ENCODE measurements at places on chromosomes 12 and 14.

- no peak for DNase-seq
Observed at GRCh38 chr14:75200451-75200850, 24.0 kb upstream of the TMED10 start.

DNA sequence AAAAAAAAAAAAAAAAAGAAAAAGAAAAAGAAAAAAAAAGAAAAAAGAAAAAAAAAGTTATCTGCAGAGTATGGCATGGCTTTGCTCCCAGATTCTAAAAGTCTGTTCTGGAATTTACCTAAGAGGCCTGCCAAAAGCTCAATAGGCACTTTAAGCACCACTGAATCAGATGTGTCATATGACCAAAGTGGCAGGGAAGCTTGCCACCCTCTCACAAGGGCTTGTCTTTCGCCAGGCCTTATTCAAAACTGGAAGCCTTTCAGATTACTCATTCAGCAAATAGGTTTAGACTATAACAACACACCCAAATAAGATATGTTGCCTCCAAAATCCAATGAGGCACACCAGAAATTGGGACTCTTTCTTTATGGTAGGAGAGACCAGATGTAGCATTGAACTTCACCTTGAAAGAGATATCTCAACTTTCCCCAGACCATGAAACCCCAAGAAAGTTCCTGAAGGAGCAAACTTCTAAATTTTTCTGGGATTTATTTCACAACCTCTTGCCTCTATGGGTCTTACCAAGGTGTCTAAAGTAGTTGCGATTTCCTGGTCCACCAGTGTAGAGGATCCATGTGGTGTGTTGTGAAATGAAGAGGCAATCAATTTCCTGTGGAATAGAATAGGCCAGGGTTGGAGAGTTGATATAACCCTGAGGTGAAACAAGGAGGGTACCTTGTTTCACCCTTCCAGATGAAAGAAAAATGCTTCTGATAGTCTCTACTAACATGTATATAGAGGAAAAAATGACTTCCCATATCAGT lies 218.8 kb downstream of the DAD1 start:
- DNase-seq: no peak

DNA sequence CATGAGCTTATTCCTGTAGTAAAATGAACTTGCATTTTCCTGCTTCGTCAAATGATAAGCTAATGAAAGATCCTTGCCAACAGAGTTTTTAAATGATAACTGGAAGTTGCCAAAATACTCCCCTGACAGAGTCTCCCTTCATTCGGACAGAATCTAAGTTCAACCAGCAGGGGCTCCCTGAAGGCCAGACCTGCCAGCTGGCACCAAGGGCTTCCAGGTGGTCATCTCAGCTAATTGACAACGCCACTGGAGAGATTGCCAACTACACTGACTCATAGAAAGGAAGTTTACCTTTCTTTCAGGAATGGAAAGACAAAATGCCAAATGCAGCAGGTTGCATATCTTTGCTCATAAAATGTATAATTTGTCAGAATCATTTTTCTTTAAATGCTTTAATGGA lies 462.8 kb downstream of the GXYLT1 start:
- no peak for DNase-seq

DNA sequence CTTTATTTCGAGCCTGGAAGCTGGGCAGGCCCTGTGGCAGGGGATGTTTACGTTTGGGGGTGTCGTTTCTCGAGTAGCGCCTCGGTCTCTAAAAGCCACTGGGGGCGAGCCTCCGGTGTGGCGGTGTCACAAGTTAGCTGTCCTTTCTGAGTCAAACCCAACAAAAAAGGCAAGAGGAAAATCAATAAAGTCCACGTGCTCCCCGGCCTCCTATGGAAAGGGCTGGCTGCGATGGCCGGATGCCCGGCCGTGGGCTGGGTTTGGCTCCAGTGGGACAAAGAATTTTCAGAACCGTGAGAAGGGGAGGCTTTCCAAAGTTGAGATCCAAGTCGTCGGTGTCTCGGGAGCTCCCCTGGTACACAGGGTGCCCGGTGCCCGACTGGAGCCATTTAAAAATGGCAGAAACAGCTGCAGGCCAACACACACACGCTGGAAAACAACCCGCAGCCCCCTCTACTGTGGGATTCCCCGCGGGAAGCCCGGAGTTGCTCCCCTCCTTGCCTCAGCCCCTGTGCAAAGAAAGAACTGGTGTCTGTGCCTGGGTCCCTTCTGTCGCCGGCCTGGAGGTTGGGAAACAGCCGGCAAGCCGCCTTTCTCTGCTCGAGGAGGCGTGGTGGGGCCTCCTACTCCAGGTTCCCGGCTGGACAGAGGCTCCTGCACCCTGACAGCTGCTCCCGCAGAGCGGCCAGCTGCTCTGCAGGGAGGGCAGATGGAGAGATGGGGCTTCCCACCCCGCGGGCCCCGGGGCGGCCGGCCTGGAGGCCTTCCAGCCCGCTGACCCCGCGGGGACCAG lies 1.9 kb downstream of the BCL7A start:
- peak; percentile 49 for DNase-seq

- DNase-seq: no peak
Observed at GRCh38 chr14:75781096-75781495, 120.0 kb downstream of the TTLL5 start.

DNA sequence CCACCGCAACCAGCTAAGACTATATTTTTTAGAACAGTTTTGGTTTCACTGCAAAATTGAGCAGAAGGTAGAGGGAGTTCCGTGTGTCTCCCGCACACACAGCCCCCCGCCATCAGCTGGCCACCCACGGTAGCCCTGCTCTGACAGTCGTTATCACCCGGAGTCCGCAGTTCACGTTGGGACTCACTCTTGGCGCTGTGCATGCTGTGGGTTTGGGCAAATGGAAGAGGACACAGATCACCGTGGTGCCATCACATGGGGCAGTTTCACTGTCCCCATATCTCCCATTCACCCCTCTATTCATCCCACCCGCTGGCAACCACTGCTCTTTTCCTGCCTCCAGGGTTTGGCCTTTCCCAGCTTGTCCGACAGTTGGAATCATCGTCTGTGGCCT lies 31.8 kb upstream of the ULK1 start:
- DNase-seq: no peak

DNA sequence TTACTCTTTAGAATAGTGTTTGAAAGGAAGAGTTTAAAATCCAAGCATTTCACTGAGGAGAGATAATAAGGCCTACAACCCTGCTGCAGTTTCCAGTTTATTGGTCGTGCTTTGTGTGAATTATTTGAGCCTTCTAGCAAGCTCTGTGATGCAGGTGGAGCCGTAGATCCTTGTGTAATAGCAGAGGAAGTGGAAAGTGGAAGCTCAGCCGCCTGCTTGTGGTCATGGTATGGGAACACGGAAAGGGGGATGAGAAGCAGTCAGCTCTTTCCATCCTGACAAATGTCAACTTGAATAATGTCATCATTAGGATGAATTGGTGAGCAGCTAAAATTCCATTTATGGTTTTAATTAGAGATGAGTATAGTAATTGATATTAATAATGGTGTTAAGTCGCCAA lies 29.1 kb downstream of the SYNE2 start:
- no peak for DNase-seq

DNA sequence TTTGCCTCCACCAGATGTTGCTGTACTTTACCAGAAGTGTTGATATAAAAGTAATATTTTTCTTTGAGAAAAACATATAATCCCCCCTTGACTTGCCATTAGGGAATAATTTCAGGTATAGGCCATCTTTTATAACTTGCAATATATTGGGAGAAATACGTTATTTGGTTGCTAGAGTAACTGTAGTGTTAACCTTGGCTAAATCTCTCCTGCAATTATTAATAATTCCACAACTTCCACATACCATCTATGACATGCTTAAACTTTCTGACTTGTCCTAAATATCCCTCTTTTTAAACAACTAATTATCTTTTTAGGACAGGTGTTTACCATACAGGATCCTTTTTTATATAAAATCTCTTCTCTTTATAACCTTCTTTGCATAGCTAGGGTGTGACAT lies 1048.2 kb downstream of the SLC16A7 start:
- no peak for DNase-seq

DNA sequence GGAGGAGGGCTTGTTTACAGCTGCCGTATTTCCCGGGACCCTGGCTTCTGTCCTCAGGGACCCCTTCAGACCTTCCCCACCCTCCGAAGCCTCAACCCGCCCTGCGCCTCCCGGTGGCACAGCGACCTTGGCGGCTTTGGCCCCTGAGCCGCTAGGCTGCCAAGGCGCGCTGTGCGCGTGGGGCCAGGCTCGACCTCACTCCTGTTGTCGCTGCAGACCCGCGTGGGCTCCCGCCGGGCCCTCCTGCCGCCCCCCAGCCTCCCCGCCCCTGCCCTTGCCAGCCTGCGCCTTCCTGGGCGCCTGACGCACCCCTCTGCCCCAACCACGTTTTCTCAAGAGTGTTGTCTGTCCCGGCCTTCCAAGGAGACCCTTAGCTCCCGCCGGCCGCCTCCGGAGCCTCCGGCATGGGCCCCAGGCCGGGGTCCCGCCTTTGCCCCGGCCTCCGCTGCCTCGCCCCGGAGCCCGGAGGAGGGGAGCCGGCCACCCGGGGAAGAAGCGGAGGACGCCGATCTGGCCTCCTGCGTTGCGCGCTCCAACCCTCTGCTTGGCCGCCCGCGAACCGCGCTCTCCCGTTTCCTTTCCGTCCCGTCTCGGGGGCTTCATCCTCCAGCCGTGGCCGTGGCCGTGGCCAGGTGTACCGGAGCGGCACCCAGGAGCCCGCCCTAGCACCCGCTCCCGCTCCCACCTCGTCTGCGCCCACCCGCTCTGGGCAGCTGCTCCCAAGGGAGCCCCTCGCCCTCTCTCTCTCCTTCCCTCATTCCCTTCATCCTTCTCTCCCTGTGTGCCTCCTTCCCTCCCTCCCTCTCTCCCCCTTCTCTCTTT lies 19.9 kb downstream of the PPP2R5C start:
- peak; percentile 66 for DNase-seq

GRCh38 chr12:10186299-10186698 lies 7.5 kb downstream of the TMEM52B start:
- DNase-seq: no peak

DNA sequence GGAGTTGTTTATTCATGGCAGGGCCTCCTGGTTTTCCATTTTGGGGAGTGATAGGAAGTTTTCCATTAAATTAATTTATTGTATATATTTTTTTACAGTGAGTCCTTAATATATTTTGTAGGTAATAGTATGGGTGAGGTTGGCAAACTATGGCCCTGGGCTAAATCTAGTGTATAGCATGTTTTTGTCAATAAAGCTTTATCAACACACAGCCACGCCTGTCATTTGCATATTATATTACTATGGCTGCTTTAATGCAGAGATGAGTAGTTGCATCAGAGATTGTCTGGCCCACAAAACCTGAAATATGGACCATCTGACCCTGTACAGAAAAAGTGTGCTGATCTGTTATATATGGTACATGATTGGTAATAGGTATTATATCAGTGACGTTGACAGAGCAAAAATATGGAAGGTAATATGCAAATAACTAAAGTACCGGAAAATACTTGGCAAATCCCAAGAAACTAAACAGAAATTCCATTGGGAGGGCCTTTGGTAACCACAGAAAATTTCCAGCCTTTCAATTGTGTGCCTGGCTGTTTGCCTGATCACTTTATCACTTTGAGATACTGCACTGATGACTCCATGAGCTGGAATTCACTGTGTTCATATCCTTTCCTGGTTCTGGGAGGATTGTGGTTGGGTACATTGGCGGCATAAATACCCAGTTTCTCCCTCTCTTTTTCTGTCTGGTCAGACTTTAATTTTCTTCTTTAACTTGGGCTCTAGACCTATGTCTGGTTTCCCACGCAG lies 61.7 kb upstream of the RFLNA start:
- DNase-seq: no peak

GRCh38 chr14:61565181-61565580 lies 130.1 kb upstream of the HIF1A start:
- DNase-seq: no peak

GRCh38 chr12:50689437-50689836 lies 74.5 kb upstream of the ATF1 start:
- DNase-seq: no peak

DNA sequence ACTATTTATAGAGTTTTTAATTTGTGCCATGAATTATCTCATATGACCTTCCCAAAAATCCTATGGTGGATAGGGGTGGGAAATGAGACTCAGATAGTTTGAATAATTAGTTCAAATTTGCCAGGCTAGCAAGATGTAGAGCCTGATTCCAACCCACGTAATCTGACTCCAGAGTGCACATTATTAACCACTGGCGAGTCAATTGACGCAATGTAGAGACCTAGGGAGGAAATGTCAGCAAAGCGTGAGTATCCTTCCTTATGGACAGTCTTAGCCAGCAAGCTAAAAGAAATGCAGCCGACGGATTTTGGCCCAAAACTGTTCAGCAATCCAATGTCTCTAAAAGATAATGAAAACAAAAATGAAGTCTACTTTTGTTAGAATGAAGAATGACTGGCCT lies 193.3 kb upstream of the KRR1 start:
- no peak for DNase-seq

- DNase-seq: no peak
Observed at GRCh38 chr12:96774496-96775256, 132.4 kb upstream of the NEDD1 start.

GRCh38 chr14:33350366-33350990 lies 411.8 kb downstream of the NPAS3 start:
- DNase-seq: no peak

GRCh38 chr12:73514672-73515071 lies 1023.0 kb upstream of the ATXN7L3B start:
- no peak for DNase-seq

DNA sequence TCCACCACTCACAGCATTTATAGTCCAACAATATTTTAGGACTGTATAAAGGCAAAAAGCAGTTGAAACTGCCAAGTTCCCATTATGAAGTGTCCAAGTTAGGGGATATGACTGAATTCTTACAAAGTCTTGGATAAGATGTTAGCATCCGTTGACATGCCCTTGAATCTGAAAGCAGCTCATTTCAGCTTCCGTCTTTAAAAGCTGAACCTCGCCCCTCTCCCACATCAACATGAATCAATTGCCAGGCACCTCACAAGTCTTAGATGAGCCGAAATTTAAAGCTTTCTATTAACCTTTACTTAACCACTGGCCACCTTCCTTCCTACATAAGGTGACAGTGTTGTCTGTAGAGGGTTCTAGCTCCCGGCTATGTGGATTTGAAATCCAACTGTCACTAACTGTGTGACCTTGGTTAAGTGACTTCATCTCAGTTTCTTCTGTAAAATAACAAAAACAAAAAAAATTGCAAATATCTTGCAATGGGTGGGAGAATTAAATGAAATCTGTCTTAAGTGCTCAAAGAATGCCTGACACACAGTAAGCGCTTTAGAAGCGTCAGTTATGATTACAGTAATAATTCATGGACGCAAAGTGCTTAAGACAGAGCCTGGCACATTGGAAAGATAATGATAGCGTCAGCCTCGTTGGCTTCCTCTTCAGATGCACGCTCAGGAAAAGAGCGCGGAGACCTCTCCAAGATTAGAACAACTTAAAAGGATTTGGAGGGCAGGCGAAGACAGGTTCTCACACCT lies 1.2 kb downstream of the PPP1CC start:
- DNase-seq: no peak

DNA sequence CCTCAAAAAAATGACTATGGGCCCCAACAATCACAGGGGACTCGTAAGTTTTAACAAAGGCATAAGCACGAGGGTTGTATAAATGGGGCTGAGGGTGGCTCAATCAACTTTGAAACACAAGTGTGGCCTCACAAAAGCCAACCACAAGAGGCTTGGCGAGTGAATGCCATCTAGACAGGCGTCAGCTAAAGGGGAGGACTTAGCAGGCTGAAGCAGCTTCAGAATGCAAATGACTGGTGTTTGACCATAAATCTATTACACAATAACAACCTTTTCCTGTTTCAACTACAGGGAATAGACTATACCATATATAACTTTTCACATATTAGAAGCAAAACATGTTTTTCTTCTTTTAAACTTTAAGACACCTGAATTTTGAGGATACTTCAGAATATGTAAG lies 777.9 kb downstream of the FSCB start:
- DNase-seq: no peak

GRCh38 chr12:68612697-68613096 lies 2.0 kb downstream of the RAP1B start:
- DNase-seq: no peak

GRCh38 chr14:65821224-65821753 lies 408.8 kb downstream of the FUT8 start:
- DNase-seq: no peak
